ENCODE measurements at places on chromosomes 13 and 19.

DNA sequence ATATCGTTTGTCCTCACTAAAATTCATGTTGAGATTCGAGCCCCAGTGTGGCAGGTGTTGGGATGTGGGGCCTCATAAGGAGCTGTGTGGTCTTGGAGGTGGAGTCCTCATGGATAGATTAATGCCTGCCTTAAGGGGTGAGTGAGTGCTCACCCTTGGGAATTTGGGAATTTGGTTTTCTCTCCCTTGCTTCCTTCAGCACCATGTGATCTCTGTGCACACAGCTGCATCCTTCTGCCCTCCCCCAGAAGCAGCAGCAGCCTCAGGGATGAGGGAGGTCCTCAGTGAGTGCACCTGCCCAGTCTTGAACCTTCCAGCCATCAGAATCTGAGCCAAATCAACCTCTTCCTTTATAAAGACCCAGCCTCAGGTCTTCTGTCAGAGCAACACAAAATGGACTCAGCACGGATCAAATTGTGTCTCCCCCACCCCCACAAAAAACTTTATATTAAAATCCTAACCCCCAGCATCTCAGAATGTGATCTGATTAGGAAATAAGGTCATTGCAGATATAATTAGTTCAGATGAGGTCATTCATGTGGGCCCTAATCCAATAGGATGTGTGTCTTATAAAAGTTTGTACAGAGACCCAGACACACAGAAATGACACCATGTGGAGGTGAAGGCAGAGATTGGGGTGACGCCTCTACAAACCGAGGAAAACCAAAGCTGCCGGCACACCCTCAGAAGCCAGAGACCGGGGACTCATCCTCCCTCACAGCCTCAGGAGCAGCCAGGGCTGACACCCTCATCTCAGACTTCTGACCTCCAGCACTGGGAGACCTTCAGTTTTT, 12.9 kb downstream of the CYTH2 start:
- DNase-seq, result no peak

GRCh38 chr19:29564574-29565005, 38.8 kb downstream of the VSTM2B start:
- DNase-seq, result no peak

DNA sequence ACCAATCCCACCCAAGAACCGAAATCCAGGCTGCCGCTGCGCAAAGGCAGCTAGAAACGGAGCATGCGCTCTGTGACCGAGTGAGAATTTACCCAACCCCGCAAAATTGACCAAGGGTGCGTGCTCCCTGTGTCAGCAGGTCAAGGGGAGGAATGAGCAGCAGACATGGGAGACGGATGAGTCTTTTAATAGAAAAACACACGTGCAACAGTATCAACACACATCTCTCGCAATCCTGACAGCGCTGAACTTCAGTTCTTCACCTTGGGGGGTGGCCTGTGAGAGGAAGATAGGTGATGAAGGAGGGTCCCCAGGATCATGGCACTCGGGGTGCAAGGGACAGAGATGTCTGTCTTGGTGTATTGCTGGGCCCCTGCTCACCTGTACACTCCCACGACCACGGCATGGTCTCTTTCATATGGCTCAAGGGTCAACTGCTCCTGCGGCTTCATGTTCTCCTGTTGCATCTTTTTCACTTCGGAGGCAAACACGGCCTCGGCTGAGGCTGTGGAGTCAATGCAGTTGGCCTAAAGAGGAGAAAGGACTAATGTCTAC, 402 bp upstream of the DYRK1B start:
- no peak for DNase-seq

- DNase-seq, result no peak
These were observed 12.9 kb upstream of the USE1 start for GRCh38 chr19:17202249-17202648.

- DNase-seq, result no peak
These were observed 789.1 kb upstream of the SLITRK5 start for GRCh38 chr13:86882107-86882506.

GRCh38 chr13:32126756-32127155, 95.2 kb downstream of the FRY start:
- DNase-seq, result no peak
